ELR (cell line): ENCODE measurements at places on chromosomes 5 and 9.
A peak's percentile ranks its signal among the peaks of the same experiment; 100 is the strongest.

- no peak for DNase-seq
Measured at GRCh38 chr5:135150767-135151166, 116.7 kb upstream of the PITX1 start.

DNA sequence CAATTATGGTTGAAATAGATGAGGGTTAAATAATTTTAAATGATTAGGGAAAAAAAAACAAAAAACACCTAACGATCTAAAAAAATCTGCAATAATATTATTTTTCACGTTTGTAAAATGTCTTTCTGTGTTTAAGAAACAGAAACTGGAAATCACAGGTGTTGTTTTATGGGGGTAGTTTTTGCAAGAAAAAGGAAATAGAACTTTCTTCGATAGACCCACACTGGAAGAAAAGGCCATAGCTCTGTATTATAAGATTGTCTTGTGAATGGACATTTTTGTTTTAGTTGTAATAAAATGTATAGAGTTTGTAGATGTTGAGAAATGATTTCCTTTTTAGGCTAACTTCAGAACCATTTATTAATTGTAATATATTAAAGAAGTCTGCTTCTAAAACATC is 5.5 kb downstream of the CSNK1G3 start:
- no peak for DNase-seq

- no peak for DNase-seq
Measured at GRCh38 chr5:169080448-169080911, 220.5 kb downstream of the SLIT3 start.

DNA sequence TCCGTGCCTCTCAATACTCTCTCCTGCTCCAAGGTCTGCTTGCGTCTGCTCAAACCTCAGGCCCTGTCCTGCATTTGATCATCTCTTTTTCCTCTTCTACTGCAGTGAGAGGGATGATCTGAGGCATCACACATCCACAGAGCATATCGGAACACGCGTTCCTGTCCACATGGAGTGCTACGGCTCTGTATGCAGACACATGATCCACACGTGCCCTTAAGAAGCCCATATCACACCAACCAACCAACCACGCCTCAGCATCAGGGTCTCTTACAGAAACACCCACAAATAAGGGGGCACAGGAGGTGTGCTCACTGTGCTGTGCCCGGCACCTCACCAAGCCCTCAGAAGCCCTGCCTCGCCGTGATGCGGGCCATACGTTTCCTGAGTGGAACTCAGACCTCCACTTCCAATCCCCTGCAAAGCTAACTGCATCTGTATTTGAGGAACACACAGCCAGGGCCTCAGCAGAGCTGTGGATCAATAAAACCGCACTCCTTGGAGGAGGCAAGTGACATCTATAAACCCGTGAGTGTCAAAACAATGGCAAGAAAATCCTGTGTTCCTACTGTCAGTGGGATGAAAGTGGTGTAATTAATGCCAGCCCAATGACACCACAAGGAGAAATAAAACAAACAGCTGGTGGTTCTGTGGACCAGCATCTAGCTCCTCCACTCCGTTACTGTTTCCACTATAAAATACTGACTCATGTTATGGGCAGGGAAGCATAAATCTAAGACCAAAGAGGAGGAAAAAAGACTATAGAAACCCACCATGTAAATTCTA is 40.4 kb downstream of the AK8 start:
- DNase-seq: no peak

DNA sequence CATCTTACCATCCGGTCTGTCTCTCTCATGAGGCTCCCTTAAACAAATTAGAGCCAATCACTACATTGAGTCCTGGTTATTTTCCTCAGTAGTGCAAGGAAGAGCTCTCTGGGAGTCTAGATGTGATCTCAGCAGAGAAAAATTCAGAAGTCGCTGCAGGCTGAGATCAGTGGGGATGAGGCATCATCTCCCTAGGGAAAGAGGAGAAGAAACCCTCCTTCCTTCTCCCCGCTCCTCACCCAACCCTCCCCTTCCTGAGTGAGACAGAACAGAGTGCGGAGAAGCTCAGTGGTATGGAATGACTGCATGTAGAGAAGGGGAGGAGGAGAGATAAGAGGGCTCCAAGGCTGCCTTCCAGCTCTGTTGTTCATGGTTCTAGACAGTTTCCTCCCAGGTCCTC is 80.5 kb downstream of the PAPPA start:
- DNase-seq: peak; percentile 98

DNA sequence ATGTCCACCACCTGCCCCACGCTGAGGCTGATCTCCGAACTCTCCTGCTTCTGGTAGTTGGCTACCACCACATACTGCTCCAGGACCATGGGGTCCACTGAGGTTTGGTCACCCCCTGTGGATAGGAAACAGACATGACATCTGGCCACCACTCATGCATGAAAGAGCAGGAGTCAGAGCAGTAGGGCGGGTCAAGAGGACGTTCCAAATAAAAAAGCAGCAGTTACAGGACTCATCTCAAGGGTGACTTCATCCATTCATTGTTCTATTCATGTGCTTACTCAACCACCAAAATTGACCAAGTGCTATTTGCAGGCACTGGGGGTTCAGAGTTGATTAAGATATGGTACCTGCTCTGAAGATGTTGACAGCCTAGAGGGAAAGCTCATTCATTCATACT is 79.2 kb upstream of the UBTD2 start:
- peak; percentile 45 for DNase-seq

GRCh38 chr5:154722936-154723335 is 32.2 kb upstream of the LARP1 start:
- DNase-seq: no peak

DNA sequence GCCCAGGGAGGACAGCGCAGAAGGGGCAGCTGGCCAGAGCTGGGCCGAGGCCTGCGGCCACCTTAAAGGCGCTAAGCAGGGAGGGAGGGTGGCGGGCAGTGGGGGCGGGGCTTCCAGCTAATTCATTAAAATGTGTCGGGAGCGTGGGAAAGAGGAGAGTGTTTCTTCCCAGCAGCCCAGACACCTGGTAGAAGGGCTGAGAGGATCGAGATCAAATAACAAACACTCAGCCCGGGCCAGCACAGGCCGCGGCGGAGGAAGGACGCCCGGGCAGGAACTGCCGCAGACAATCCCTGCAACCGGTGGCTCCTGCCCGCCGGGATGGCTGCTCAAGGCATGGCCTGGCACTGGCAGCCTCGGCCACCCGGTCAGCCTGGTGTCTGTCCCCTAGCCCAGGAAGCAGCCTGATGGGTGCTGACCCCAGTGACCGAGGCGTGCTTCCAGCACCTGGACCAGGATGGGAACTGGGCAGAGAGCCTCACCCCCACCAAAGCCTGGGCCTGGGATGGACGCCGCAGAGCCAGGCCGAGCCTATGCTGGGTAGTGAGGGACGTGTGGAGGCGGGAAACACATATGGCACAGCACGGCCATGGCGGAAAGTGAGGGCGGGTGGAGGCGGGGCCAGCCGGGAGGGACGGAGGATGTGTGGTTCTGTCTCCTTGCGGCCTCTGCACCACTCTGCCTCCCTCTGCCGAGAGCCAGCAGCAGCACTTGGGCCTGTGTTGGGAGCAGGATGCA is 3.2 kb upstream of the NRARP start:
- DNase-seq: no peak

GRCh38 chr9:12785260-12785770 is 10.5 kb downstream of the LURAP1L start:
- peak; percentile 53 for DNase-seq

DNA sequence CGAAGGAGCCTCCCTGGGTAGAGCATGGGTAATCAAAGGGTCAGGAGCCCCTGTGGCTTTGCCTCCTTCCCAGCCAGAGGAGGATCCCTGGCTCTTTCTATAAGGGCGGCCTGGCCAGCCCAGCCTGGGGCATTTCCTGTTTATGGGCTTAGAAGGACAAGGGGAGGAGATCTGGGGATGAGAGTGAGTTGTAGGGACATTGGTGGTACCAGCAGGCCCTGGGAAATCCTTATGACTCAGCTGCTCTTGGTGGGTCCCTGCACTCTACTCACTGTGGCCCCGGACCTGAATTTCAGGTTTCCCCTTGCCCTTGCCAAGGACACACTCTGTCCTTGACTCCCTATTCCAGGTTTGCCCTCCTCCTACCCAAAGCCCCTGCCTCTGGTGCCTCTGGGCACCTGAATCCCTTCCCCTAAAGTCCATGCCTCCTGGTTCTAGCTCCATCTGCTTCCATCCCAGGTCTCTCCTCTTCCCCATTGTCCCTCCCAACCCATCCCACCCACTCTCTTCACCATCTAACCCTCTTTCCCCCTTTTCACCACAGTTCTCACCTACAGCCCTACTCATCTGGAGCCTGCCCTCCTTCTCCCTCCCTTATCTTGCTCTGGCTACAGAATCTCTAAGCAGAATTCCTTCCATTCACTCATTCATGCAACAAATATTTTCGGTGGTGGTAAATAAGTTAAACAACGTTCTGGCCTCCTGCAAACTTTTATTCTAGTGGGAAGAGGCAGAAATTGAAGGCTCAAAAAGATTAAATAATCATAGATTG is 34.9 kb downstream of the PCDH1 start:
- DNase-seq: peak; percentile 68

DNA sequence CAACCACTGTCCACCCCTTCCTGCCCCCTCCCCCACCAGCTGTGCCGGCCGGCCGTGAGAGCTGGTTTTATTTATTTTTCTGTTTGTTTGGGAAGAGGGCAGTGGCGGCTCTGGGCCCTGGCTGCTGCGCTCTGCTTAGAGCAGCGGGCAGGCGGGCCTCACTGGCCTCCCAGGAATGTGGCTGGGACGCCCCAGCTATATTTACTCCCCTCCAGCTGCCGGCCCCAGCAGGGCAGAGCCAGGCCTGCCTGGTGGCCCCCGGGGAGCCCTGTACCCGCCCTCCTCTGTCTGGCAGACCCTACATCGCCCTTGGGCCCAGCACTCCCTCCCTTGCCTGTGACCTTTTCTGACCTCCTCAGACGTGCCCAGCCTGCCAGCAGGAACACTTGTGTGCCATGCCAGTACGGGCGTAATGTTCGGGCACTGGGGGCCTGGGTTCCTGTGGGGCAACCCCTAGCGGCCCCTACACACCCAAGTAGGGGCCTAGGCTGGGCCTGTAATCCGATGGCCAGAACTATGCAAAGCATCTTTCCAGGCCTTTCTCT is 7.7 kb downstream of the CXXC5 start:
- no peak for DNase-seq

DNA sequence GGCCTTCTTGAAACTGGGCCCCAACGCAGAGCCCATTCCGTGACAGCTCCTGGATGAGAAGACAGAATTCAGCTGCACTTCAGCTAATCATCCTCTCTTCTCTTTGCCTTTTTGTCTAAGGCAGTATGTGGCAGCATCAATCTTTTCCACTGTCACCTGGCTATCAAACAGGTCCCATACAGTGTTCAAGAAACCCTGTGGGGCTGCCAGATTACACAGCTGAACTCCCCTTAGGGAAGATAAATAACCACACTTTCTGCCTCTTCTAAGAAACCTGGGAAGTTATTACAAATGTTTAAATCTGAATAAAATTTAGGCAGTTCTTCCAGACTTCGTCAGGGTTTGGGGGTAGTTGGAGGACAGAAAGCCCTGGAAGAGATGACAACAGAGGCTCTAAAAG is 61.0 kb downstream of the SPEF2 start:
- no peak for DNase-seq

DNA sequence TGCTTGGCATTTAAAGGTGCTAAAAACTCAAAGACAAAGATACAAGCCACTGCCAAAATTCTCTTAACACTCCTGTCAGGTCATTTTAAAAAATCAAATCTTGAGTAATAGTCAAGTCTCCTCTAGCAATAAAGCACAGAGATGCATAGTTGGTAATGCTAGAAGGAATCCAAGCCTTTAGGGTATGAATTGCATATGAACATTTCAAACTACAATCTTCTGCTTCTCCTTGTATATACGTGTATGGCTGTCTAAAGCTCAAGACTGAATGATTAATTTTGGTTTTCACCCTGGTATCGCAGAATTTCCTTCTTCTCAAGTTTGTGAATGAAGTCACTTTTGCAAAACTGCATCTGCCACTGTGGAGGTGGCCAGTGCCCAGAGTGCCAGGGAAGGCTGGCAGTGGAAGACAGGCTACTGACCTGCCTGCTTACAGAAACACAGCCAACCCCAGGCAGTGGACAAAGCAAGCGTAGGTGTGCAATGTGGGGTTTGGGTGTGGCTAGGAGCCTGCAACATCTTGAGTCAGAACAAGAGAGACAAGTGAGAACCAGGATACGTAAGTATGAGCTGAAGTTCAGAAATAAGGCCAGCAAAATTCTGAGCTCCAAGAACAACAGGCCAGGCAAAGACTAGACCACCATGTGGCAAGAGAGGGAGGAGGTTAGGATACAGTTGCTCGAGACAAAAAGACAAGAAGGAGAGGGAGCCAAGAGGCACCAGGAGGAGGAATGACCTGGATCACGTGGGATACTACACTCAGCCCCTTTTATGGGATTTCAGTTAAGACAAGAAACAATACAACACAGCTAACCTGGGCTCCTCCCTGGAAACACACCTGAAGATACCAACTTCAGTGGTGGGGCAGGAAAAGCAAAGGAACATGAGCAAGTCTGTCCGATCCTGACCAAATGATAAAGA is 22.6 kb downstream of the MYO10 start:
- DNase-seq: no peak

DNA sequence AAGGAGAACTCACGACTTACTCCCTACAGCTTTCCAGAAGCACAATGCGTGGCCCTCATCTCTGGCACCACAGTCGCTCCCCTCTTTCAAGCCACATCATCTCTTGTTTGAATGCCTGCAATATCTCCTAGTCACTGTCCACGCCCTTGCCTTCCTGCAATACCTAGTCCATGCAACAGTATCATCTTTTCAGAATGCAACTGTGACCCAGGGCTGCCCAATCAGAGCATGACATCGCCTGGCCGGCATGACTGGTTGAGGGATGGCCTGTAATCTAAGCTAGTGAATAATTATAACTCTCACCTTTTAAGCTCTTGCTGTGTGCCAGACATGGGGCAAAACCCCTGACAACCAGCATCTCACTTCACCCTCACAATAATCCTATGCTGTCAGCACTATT is 52.5 kb upstream of the CPEB4 start:
- DNase-seq: no peak

GRCh38 chr9:16461851-16462250 is 408.6 kb downstream of the BNC2 start:
- DNase-seq: no peak

DNA sequence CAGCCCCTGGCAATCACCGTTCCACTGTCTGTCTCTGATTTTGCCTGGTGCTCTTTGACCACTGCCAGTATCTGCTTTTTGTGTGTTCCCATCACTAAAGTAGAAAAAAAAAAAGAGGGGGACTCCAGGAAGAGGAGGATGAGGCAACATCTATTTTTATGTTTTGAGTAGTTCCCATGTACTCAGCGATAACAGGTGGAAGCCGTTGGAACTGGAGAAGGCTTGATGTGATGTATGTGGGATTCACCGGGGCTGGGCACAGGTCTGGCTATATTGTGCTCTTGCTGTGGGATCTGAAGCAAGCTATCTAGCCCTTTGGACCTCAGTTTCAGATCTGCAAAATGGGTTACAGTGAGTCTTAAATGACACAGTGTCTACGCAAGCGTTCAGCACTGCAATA is 104.9 kb downstream of the SLIT3 start:
- DNase-seq: no peak

DNA sequence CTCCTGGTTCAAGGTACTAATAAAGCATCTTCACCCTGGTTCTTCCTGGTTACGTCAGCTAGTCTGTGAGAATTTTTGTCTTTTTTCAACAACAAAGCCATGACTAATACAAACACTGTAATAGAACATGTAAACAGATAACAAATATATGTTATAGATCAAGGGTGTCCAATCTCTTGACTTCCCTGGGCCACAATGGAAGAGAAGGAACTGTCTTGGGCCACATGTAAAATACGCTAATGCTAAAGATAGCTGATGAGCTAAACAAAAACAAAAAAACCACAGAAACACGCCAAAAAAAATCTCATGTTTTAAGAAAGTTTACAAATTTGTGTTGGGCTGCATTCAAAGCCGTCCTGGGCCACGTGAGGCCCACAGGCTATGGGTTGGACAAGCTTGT is 124.5 kb upstream of the GNA14 start:
- no peak for DNase-seq

- no peak for DNase-seq
Measured at GRCh38 chr5:15034379-15034778, 162.8 kb upstream of the ANKH start.
